ENCODE measurements at places on chromosomes 7 and 10.

DNA sequence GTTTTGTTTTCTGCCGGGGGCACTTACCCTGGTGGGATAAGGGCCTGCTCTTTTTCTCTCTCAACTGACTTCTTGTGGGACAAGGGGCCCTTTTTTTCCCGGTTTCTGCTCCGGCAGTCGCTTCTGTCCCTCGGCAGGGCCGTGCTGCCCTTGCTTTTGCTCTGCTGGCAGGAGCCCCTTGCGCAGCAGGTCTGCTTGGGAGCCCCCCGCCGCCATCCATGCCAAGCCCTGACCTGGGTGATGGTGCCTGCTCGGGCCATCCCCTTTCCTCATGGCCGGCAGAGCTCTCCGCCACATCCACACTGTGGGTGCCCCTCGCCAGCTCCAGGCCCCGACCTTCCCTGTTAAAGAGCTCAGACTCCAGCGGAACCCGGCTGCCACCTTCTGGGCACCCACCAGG is 47.0 kb upstream of the ZNF32 start:
- DNase-seq = no peak

DNA sequence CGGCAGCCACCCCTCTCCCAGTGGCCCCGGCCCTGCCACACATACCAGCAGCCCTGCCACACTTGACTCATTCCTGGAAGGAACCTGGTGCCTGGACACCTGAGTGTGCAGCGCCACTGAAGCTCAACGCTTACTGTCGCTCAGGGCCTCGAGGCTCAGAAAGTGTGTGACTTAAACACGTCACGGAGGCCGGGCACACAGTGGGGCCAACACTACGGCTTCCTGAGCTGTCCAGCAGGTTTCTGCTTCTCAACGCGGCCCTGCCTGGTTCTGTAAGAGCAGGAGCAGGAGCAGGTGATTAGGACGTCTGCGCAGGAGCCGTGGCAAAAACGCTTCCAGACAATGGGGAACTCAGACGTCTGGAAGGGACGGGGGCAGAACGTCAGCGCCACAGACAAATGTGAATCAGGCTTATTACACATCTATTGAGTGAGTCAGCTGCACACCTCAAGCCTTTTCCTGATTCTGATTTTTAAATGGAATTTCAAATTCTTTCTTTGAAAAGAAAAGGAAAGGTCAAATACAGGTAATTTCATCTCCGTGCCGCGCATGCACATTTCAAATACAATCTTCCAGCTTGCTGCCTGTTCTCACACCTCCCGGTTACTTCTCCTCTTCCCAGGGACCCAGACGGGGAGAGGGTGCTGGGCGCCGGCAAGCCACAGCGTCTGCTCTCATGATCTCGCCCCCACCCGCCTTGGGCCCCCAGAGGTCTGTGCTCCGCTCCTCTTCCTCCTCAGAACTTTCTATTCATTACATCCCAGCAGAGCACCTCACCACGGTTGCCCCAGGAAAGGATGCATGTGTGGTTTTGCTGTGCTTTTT is 66.6 kb downstream of the ADARB2 start:
- no peak for DNase-seq

DNA sequence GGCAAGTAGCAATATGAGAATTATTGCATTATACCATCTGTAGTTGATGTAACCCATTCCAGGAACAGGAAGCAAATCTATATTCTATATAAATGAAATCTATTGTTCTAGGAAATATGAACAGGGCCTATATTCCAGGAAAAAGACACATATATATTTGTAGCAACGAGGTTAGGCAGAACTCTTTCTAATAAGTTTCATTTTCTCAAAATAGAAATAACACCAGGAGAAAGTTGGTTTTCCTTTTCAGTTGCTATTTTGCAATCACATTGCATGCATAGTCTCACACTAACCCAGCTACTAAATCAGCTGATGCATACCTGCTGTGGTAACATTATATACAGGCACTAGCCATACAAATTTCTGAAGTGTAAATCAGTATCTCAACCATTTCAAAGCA is 6.2 kb upstream of the IFIT2 start:
- DNase-seq = no peak

GRCh38 chr10:109412353-109412752 is 511.0 kb downstream of the XPNPEP1 start:
- no peak for DNase-seq

- peak; percentile 30 for DNase-seq
Measured at GRCh38 chr7:16978358-16979244, 96.8 kb upstream of the AGR3 start.

DNA sequence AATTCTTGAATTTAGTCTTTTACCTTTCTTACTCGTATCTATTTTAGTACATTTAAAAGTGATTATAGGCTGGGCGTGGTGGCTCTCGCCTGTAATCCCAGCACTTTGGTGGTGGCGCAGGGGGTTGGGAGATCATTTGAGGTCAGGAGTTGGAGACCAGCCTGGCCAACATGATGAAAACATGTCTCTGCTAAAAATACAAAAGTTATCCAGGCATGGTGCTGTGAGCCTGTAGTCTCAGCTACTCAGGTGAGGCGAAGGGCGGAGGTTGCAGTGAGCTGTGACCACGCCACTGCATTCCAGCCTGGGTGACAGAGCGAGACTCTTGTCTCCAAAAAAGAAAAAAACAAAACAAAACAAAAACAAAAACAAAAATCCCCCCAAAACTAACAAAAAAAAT is 12.2 kb downstream of the PRKCQ start:
- no peak for DNase-seq
